ENCODE measurements at places on chromosomes 5 and 9.

GRCh38 chr9:84932915-84933527 is 263.5 kb downstream of the NTRK2 start:
- DNase-seq, result no peak

GRCh38 chr5:88682881-88683361 is 200.1 kb downstream of the MEF2C start:
- DNase-seq, result no peak

GRCh38 chr9:123376218-123377071 is 20.4 kb downstream of the CRB2 start:
- DNase-seq, result no peak

GRCh38 chr5:61620699-61621182 is 288.7 kb downstream of the ZSWIM6 start:
- DNase-seq, result no peak

DNA sequence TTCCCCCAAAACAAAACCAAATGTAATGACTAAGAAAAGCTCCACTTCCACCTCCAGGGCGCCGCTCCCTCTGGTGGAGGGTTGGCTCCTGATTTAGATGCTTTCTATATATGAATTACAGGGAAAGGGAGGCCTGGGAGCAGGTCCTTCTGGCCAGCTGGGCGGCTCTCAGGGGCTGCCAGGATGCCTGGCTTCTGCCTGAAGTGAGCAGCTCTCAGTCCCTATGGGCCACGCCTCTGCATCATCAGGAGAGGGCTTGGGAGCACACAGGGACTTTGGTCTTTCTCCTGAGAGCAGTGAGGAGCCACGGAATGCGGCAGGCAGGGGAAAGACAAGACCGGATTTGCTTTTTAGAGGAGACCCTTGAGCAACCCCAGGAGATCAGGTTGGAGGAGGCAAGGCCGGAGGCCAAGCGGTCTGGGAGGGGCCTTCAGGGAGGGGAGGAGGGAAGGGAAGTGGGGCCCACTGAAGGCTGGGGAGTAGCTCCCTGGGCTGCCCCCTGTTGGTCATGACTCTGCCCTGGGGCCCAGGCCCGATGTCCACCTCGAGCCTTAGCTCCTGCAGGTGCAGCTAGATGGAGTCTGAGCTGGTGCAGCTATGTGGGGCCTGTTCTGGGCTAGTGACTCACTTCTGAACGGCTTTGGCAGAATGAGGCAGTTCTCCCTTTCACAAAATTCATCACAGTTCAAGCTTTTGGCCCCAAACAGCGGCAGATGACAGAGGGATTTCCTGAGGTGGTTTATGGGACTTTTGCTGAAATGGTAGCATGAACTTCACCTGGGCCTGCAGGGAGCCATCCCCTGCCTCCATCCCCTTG is 11.3 kb upstream of the GRHPR start:
- DNase-seq, result no peak

DNA sequence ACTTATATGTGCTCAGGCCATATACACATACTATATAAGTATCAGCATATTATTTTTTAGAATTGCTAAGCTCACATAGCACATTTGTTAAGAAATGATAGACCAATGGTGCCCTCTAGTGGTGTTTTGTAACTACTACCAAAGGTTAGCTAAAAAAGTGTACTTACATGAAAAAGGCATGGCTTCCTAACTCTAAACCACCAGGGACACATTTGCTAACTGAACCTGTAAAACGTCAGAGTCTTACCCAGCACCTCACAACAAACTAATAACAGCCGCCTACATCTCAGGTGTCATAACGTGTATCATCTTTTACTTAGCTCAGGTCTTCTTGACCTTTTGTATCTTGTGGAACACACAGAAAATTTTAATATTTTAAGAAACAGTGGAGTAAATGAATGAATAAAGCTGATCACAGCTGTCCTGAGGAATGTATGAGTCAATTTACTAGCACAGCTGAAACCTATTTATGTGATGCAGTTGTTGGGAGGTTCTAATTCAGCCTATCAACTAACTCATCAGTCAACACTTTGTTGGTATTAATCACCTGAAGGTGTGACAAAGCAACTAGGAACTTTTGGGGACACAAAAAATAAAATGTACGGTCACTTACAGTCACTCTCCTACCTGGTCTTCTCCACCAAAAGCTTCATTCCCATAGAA is 72.9 kb downstream of the BAAT start:
- DNase-seq, result peak; percentile 25

- no peak for DNase-seq
These were observed 1955.5 kb downstream of the MAT2B start for GRCh38 chr5:165460911-165461310.

DNA sequence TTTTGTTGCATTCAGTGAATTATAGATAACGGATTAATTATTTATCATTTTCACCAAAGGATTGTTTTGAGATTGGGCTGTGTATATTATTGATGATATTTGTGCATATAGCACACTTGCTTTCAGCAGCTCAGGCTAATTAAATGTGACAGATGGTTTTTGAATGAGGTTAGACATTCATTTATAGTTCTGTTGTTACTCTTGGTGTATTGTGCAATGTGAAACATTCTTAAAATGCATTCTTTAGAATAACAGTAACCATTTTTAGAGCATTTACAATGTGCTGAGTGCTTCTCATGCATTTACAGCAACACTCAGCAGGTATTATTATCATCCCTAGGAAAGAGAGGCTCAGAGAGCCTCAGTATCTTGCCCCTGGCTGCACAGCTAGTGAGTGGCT is 23.8 kb downstream of the NANS start:
- DNase-seq, result no peak

DNA sequence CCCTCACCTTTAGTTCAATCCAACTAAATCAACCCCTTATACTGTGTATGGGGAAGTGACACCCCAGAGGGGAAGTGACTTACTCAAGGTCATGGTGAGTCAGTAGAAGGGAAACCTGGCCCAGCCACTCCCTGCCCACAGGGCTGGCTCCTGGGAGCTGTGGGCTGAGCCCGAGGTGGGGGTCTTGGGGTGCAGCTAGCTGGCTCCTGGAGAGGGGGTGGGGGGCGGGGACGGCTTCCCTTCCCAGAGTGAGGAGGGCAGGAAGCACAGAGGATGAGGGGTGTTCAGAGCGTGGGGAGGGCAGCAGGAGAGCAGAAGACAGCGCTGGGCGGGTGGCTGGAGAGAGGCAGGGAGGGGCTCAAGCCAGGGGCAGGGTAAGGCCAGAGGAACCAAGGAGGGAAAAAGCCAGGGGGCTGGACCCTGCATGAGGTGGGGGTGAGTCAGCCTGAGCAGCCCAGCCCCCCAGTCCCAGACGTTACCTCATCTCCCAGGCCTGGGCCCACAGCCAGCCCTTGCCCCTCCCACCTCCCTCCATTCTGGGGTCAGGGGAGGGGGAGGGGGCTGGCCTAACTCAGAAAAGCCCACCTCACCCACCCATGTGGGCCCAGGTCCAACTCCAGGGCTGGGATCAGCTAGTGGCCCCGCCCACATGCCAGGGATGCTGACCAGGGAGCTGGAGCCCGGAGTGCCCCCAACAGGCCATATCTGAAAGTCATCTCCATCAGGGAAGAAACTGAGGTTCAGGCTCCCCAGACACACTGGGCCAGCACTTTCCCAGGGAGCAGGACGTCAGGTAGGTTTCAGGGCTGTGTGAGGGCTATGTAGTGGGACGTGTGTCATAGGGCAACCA is 2.8 kb downstream of the PDLIM7 start:
- no peak for DNase-seq

GRCh38 chr9:120412425-120412951 is 167.5 kb downstream of the CDK5RAP2 start:
- DNase-seq, result no peak

DNA sequence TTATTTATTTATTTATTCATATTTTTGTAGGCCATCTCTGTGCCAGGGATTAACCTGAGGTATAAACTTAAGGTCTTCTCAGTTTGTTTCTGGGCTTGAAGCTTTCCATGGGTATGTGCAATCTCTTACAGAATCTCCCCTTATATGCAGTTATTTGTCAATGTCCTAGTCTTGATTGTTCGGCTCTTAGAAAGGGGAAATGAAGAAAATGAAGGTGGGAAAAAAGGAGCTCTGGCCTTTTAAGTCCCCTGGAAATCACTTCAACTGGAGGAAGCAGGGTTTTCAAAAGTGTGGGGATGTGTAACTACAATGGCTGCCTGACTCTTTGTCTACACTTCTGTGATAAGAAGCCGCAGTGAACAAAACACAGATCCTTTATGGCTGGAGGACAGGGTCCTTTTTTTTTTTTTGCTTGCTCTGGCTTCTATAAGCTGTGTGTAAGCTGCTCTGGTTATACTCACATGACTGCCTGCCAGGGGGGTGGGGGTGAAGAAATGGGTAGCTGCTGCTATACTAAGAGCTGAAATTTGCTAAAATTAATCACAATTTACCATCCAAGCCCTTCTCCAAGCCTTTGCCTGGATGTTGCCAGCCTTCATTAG is 33.7 kb downstream of the CENPP start:
- DNase-seq, result no peak

- no peak for DNase-seq
These were observed 68.6 kb upstream of the IL17B start for GRCh38 chr5:149447373-149448367.

DNA sequence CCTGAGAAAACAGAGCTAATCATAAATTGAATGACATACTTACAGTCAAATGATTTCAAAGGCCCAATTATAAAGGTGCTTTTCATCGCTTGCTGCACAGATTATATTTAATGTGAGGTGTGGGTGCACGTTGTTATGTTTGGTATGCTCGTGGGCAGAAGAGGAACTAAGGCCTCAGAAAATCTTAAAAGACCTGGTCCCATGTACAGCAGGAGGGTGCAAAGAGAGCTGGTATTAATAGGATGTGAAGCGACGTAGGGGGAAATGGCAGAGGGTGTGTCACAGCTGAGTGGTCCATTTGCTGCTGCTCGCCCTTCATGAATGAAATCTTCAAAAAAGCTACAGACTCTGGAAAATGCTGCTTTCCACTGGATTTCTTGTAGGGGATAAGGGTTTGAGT is 40.5 kb upstream of the IFNK start:
- no peak for DNase-seq

GRCh38 chr5:135317286-135317685 is 81.7 kb downstream of the MACROH2A1 start:
- DNase-seq, result no peak
